ENCODE measurements at places on chromosomes 2 and 18.
A peak's percentile ranks its signal among the peaks of the same experiment; 100 is the strongest.

GRCh38 chr2:144521686-144522085, 1.8 kb upstream of the ZEB2 start:
- DNase-seq: peak; percentile 18

DNA sequence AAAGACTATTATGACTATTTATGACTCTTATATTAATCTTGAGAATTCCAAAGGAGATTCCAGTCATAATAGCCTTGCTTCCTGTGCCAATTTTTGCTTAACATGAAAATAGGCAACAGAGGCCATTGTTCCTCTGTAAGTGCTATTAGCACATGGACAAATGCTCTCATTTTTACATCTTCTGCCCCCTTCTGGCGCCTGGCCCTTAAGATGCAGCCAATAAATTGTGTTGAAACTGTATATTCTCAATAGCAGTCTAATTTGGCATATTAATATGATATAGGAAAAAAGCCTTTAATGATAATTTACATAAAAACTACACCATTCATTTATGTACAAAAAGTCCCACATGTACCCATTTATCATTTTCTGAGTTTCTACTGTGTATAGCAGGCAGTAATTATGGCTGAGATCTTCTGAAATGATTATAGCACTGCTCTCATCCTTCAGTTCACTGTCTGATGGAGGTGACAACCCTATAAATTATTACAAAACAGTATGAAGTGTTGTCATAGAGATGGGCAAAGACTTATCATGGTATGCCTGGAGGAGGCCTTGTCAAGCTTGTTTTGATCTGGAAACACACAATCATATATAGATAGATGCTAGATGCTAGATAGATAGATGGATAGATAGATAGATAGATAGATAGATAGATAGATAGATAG, 613.3 kb downstream of the TSN start:
- DNase-seq: no peak

DNA sequence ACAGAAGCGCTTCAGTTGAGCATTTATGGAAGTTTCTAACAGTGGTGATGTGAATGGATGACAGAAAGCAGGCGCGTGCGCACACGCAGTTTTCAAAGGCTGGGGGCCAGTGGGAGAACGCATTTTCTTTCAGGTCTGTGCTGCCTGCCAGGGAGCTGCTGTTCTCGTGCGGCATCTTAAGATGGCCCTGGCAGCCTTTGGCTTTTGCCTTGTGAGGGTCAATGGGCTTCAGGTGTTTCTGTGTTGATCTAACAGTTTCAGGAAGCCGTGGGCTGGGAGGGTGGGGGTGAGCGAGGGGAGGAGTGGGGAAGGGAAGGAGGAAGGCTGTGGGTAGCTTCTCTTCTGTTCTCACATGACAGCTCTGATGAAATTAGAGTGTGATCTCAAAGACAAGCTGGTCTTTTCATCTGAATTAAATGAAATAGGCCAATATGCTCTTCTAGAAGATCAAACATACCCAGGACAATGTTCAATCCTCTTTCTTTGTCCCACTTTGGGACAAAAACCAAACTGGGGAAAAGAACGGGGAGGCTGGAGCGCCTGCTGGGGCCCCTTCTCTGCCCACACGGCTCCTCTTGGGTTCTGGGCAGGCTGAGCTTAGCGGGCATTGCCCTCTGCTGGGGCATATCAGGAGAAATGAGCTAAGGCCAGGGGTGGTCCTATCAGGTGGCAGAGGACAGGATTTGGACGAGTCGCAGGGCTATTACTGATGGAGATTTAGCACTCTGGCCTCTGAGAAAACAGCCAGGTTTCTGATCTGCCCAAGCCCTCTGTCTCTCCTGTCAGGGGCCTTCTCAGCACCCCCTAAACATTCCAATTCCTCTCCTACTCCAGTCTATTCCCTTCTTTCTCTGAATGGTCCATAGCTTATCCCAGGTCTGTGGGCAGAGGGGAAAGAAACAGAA, 126.2 kb upstream of the LGALSL start:
- DNase-seq: no peak

- DNase-seq: no peak
These were observed 12.0 kb upstream of the GALM start for GRCh38 chr2:38653715-38654527.

GRCh38 chr2:28163627-28164279, 228.9 kb upstream of the FOSL2 start:
- DNase-seq: peak; percentile 92

- DNase-seq: no peak
These were observed 366.2 kb upstream of the ID2 start for GRCh38 chr2:8315531-8316165.

DNA sequence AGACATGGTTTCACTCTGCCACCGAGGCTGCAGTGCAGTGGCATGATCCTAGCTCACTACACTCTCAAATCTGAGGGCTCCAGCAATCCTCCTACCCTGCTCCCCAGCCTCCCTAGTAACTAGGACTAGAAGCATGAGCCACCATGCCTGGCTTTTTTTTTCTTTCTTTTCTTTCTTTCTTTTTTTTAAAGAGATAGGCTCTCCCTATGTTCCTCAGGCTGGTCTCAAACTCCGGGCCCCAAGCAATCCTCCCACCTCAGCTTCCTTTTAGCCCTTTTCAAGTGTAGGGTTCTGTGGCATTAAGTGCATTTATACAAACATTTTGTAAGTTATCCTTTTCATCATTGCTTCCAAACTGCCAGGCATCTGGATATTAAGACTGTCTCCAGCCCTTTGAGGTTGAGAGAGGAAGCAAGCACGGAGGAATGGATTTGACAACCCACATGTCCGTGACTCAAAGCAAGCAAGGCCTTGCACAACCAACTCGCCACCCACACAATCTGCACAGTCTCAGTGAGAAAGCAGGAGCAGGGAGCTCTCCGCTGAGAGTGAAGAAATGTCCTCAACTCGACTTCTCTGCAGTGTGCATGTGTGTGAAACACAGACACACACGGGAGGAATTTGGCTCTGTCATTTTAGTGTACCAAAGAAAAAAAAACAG, 65.6 kb downstream of the ATP8B1 start:
- peak; percentile 97 for DNase-seq

- no peak for DNase-seq
These were observed 133.7 kb downstream of the GALNT3 start for GRCh38 chr2:165660361-165660760.

GRCh38 chr18:12774982-12775381, 72.1 kb downstream of the PSMG2 start:
- DNase-seq: no peak

DNA sequence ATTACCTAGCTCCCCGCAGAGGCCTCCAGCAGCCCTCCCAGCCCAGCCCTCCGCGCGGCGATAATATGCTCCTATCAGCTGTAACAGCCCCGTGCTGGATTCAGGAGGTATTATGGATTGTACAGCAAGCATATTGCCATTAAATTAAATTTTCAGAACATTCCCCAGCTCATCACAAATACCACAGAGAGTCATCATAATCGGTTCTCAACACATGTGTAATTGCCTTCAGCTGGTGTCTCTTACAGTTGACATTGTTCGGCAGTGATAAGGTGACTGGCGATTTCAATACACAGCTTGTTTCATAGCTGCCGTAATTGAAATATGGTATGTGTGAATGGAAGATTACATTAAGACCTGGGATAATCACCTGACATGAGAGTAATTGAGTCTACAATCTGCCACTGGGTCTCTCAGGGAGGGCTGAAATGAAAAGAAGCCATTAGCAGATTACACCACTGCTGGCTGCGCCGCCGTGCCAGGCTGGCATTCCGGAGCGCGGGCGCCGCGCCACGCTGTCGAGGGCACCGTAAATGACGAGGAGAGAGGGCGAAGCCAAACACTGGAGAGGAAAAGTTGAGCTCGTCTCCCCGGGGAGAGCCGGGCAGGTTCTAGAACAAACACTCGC, 549.4 kb upstream of the SALL3 start:
- no peak for DNase-seq

DNA sequence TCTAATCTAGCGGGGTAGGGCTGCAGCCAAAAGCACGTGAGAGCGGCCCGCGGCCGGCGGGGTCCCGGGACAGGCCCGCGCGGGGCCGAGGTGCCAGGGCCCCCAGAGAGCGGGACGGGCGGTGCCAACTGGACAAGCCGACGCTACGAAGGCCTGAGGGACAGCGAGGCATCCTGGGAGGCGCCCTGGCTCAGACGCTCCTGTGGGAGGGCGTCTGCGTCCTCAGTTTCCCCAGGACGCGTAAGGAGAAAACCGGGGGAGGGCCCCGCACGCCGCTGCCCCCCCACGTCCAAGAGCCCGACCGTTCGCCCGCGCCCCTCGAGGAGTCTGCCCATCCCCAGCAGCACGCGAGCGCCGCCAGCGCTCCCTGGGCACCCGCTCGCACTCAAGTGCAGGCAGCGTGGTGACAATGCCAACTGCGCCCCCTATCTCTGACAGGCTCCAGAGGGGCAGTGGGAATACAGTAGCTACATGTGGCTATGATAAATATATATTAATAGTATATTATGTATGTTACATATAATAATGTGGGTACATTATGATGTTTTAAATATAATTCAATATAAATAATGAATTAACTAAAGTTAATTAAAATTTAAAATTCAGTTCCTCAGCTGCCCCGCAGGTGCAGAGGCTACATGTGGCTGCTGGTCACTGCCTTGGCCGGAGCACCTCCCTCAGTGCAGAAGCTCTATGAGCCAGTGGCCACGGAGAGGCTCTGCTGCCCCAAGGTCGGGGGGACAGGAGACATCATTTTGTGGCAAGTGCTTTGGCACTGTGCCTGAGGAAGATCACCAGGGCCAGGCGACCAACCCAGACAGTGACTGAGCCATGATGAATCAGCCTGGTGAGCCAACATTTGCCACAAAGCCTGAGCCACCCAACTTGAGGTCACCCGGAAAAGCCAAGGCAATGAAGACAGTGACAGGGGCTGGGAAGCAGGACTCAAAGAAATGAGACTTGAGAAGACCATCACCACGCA, 5.5 kb upstream of the SFT2D3 start:
- peak; percentile 40 for DNase-seq

DNA sequence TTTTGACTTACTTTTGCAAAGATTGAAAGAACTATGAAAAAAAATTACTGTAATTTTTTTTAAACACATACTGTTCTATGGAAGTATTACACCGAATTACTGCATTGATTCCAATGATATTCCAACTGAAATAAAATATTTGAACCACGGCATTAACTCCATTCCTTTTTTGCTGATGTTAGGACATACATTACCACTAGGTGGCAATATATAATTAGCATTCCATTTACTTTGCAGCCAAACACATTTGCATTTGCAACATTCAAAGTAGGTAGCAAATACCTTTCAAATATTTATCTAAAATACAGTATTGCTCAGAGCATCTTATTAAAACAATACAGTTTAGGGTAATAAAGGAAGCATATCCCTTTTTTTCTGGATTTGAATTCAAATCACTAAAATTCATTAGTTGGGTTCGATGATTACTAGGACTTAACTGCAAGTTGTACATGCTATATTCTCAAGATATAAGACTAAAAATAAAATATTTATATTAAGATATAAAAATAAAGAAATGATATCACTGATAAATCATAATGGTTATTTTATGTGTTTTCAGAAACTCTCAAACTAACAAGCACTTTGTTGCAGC, 31.3 kb downstream of the LANCL1 start:
- DNase-seq: peak; percentile 5

DNA sequence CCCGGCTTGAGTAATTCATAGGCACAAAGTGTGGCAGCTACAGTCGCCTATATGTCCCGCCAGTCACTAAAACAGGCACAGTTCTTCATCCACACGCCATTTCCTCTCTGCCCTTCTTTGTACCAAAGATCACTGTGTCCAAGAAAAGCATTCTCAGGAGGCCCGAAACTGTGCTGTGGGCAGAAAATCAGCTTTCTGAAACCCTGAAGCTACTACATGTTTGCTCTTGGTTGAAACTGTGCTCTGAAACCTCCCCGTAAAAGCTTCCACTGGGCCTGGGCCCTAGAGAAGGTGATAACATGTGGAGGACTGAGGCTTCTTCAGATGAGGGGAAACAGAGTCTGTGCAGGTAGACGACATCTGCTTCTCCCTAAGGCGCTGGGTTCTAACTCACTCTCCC, 75.6 kb upstream of the ID2 start:
- DNase-seq: no peak

DNA sequence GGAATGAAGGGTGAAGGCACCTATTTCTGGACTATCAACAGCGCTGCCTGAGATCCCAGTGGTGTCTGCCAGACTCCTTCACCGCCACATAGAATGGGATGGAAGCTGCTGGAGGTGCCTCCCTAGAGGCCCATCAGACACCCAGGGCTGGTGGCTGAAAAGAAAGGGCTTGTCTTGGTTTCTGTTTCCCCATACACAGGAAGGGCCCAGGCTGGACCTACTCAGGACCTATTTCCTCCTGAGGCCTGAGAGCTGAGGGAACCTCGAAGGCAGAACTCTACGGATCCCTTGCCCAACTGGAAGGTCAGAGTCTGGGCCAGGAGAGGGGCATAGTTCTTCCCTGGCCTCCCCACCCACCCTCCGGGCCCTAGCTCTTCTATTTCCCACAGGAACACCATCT, 2.9 kb upstream of the CLEC4F start:
- DNase-seq: no peak

GRCh38 chr2:75627902-75628504, 18.6 kb upstream of the MRPL19 start:
- DNase-seq: peak; percentile 68

GRCh38 chr2:240601061-240601830, 14.7 kb downstream of the CAPN10 start:
- no peak for DNase-seq

GRCh38 chr2:1569879-1570450, 156.7 kb downstream of the TPO start:
- DNase-seq: no peak

GRCh38 chr2:189015359-189015758, 41.2 kb downstream of the COL3A1 start:
- peak; percentile 73 for DNase-seq

- DNase-seq: no peak
These were observed 606.5 kb downstream of the CPS1 start for GRCh38 chr2:211162911-211163310.

DNA sequence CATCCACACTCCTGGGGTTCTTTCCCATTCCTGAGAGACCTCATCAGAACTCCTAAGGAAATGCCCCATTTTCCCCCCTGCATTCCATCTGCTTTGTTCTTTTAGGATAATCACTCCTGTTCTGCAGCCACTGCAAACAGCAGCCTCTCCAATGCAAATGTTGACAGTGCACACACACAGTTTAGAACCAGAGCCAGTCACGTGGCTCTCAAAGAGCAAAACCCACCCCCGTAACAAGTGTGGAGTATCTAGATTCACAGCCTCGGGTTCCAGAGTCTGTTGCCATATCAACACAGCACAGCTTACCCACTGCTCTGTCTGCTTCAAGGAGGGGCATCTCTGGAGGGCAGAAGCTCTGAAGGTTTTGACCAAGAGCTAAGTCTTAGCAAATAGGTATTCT, 180.0 kb downstream of the NAPG start:
- DNase-seq: no peak

GRCh38 chr2:162749456-162749855, 89.1 kb downstream of the KCNH7 start:
- DNase-seq: no peak

DNA sequence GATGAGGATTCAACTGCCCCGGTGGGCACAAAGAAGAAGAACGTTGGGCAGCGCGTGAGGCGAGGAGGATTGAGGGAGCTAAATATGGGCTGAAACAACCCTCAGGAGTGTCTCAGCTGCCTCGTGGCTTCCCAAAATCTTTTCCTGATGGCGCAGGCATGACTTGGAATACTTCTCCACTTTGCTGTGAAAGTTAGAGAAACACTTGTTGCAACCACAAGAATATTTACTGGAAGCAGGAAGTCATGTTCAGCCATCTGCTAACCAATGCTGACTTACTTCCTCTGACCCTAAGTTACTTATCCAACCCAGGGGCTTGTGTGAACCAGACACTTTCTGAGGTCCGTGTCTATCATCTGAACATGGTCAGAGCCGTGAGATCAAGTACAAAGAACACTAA, 148.8 kb downstream of the ARL4C start:
- no peak for DNase-seq

- no peak for DNase-seq
These were observed 23.4 kb downstream of the ACSL3 start for GRCh38 chr2:222884114-222884771.

All from fibroblast of gingiva (primary cell).